Type B pancreatic cell (in vitro differentiated cells): ENCODE measurements at places on chromosomes 11 and 22.
A peak's percentile ranks its signal among the peaks of the same experiment; 100 is the strongest.

DNA sequence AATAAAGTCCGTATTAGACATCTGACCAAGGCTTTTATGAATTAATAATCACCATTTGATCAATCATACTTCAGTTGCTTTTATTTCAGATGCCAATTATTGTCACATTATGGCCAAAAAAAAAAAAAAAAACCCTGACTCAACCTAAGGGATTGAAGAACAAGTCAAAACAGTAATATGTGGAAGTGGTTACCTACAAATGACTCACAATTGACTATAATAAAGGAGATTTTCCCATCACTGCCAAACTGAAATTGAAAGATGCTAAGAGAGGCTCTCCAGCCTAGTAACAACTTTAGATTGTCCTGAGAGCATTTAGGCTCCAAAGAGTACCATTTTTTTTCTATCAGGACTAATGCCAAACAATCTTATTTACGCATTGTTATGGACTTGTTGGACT, 35.2 kb downstream of the SOX6 start:
- no peak for DNase-seq

DNA sequence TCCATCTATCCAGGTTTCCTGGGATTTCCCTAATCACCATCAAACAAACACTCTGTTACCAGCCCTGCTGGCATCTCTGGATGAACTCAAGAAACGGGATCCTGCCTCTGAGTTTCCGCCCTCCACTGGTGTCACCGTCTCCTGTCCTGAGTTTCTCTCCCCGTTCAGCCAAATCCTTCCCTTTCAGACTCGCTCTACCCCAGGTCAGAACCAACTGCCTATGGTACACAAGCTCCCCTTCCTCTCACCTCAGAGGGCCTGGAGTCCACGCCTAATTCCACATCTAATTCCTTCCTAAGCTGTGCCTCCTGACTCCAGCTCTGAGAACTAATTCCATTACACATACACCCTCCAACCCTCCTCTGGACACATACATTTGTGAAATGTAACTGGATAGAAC, 96.1 kb downstream of the SHANK2 start:
- DNase-seq, result no peak

GRCh38 chr11:126884594-126884993, 116.0 kb downstream of the KIRREL3 start:
- no peak for DNase-seq

GRCh38 chr22:36360871-36361383, 26.8 kb downstream of the MYH9 start:
- no peak for DNase-seq

DNA sequence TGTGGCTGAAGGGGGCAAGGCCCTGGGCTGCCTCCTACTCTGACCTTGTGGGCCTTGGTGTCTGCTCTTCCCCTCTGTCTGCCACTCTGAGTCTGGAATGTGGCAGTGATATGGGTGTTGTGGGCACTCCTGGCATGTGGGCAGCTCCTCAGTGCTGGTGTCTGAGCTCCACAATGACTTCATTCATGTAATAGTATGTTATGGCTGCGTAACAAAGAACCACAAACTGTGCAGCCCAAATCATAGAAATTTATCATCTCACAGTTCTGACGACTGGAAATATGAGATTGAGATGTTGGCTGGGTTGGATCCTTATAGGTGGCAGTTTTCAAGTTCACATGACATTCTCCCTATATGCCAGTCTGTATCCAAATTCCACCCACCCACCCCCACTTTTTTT, 59.1 kb downstream of the BCR start:
- no peak for DNase-seq

DNA sequence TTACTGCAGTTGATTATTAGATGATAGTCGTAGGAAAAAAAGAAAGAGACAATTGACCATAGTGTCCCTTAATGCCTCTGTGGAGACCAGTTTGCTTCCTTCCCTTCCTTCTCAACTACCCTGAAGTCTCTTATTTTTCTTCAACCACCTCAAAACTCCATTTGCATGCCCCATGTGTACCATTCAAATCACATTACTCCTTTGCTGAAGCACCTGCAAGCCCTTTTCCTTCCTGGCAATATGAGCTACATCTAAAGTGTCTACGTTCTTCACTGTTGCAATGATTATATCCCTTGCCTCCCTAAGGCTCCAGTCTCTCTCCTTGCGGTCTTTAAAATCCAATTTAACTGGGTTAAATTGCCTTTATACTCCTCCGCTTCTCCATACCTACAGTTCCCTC, 867.4 kb upstream of the API5 start:
- no peak for DNase-seq

DNA sequence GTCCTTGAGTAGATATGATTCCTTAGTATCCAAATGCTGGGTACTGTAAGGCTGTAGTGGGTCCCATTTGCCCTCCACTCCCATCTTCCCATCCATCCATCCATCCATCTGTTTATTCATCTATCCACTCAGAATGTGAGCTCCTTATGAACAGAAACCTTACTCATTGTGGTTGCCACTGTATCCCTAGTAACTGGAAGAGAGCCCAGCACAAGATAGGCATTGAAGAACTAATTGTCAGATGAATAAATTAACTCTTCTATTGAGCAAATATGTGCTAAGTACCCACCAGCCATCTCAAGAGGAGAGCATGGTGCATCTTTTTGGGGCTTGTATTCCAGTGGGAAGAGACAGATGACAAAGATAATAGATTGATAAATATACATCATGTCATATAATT, 86.4 kb upstream of the SEZ6L start:
- no peak for DNase-seq

- no peak for DNase-seq
Measured at GRCh38 chr22:39241794-39242594, 2.8 kb downstream of the PDGFB start.

DNA sequence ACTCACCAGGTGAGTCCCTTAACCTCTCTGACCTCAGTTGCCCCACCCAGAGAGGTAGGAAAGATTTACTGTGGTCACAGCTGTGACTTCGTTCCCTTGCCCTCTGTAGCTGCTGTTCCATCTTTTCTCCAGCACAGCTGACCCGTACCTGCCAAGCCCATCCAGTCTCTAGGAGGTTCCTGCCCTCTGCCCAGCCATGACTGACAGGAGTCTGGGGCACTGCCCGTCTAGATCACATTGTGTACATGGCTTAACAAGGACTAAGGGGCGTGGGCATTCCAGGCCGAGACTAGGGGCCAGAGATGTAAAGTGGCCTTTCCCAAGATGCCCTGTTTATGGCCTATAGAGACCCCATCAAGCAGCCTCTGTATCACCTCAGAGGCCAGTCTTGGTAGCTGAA, 132.0 kb downstream of the PARVA start:
- no peak for DNase-seq

GRCh38 chr11:2295971-2296912, 5.5 kb downstream of the C11orf21 start:
- DNase-seq, result peak; percentile 66

GRCh38 chr22:47107431-47107830, 345.0 kb downstream of the TBC1D22A start:
- DNase-seq, result no peak

DNA sequence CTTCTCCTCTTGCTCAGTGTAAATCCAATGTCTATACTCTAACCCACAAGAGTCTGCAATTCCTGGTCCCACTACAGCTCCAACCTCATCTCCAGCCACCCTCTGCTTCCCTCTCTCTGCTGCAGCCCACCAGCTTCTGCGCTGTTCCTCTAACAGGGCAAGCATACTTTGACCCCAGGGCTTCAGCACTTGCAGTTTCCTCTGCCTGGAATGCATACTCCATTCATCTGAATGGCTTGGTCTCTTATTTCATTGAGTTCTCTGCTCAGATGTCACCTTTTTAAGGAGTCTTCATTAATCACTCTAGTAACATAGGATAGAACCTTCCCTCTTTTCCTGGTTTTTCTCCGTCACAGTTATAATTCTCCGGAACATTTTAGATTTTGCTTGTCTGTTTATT, 141.6 kb downstream of the BUD13 start:
- no peak for DNase-seq

GRCh38 chr22:28943501-28943879, 60.1 kb downstream of the ZNRF3 start:
- DNase-seq, result no peak

- no peak for DNase-seq
Measured at GRCh38 chr22:30038219-30038618, 42.0 kb upstream of the HORMAD2 start.

DNA sequence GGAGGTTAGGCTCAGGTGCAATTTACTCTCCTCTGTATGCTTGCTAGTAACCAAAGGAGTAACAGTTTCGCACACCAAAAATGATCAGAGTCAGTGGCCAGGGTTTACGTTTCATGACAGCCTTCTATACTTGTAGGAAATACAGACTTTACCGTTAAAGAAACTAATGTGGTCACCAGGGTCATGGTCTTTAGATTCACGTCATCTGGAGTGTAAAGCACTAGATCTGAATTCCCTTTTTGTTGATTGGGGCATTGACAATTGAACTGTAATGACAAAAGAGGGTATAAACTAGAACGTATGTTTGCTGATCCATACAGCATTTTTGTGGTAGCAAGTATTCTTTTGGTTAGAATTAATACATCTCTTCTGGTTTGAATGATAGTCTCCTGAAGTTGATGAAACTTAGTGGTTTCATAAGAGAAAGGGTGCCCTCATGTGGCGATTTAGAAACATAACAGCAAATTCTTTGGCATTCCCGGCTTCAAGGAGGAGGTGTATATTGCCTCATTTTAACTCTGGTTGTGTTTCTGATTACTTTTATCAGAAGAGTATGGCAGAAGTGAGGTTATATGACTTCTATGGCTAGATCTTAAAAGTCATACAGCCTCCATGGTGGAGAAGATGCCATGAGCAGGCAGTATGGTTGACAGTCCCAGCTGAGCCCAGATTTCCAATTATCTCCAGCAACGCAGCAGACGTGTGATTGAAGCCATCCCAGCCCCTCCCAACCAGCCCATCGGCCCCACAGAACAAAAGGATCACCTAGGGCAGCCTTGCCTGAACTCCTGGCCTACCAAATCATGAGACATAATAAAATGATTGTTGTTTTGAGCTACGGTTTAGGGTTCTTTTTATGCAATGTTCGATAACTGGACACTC, 35.1 kb downstream of the MMP7 start:
- DNase-seq, result no peak

- DNase-seq, result no peak
Measured at GRCh38 chr11:126194121-126194543, 17.3 kb downstream of the RPUSD4 start.

DNA sequence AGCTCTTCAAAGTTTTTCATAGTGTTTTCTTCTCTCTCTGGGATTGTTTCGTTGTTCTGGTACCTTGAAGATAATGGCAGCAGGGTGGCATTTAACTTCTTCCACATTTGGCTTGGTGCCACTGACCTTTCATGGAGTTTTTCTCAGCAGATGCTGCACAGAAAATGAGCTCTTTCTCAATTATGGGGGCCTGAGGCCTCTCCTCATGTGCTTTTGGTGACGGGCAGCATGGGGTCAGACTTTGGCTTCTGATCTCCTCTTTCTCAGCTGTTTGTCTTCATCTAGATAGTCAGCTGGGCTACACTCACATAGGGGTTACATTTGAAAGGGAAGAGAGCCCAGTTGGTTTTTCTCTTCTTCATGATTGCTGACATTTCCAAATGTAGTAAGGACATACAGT, 76.3 kb downstream of the FAT3 start:
- DNase-seq, result no peak
